Neural crest cell (in vitro differentiated cells): ENCODE measurements at places on chromosomes 6 and 20.

DNA sequence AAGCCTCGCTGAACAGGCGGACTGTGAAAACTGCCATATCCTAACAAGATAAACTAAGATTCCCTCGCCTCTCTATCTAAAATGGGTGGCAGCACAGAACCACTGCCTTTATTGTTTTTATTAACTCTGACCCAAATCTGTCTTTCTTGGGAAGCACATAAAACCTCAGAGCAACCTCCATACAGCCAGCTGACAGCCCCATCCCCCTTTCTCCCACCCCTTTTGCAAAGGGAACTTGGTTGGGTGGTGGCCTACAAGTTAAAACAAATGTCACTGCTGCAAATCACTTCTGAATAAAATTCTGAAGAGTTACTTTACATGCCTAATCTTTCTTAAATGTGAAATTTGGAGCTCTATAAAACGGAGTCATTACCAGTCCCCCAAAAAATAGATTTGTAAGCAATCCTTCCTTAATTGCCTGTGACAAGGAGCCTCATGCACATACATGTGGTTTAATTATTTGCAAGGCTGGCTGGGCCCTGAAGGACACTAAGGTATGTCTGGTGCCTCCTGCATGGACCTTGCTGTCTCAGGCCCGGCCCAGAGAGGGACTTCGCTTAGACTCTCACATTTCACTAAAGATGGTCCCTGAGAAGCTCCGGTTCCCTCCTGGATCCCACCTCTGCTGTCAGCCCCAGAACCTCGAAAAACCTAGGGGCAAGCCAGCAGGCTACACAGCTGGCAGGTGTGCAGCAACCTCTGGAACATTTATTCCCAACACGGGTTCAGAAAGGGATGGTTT, 21.7 kb downstream of the PXDC1 start:
- no peak for DNase-seq

DNA sequence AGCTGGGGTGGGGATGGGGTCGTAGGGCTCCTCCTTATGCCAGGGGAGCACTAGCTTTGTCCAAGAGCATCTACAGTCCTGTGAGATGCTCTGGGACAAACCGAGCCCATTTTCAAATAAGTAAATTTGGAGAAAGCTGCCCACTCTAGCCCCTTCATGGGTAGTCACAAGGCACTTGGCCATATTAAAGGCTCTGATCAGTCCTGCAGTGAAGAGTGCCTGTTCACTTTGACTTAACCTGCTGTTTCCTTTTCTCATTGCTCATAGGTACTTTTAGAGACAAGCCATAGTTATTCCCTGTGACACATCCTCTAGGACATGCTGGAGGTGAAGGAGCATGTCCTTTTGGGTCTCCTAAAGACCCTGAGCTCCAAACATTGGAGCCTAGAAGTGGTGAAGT, 38.4 kb downstream of the FAM110A start:
- DNase-seq, result no peak

- DNase-seq, result no peak
Observed at GRCh38 chr6:135250751-135251497, 69.8 kb downstream of the MYB start.

DNA sequence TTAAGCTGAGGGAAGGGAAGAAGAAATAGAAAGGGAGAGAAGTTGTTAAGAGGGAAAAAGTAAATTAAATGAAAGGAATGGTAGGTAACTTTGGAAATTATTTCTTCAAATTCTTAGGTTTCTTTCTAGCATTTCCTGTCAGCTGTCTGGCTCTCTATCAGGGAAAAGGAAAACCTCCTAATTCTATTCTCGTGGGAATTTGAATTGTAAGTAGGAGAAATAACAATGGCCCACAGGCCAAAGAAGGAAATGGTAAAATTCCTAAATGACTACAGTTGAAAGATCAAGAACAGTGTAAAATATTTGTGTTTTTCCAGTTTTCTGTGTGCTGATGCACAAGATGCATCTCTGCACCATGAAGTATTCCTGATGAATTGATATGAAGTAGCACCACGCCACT, 173.0 kb downstream of the IBTK start:
- no peak for DNase-seq

- DNase-seq, result no peak
Observed at GRCh38 chr6:16698162-16698533, 63.1 kb downstream of the ATXN1 start.

- DNase-seq, result no peak
Observed at GRCh38 chr6:21158873-21159272, 434.7 kb upstream of the SOX4 start.

DNA sequence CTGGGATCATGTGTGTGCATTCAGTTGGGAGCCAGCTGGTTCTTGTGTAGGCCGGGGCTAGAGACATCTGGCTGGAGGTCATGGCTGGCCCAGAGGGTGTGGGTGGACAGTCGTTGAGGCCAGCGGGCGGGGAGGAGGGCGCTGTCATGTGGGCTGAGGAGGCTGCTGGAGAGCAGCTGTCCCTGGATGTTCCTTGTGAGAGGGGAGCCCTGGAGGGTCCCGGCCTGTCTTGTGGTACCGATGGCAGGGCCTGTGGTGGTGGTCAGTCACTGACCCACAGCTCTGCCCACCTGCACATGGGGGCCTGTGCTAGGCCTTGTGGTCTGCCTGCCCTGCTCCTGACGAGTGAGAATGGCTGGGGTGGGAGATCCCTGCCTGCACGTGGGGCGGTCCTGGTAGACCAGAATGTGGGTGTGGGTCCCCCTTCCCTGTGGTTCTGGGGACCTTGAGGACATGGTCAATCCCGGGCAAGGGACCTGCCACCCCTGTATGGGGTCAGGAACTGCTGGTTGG, 1.9 kb upstream of the C20orf204 start:
- DNase-seq, result no peak

GRCh38 chr6:31871046-31871659, 7.6 kb downstream of the SLC44A4 start:
- DNase-seq, result no peak

GRCh38 chr6:44272999-44273566, 2.8 kb downstream of the TMEM151B start:
- no peak for DNase-seq

DNA sequence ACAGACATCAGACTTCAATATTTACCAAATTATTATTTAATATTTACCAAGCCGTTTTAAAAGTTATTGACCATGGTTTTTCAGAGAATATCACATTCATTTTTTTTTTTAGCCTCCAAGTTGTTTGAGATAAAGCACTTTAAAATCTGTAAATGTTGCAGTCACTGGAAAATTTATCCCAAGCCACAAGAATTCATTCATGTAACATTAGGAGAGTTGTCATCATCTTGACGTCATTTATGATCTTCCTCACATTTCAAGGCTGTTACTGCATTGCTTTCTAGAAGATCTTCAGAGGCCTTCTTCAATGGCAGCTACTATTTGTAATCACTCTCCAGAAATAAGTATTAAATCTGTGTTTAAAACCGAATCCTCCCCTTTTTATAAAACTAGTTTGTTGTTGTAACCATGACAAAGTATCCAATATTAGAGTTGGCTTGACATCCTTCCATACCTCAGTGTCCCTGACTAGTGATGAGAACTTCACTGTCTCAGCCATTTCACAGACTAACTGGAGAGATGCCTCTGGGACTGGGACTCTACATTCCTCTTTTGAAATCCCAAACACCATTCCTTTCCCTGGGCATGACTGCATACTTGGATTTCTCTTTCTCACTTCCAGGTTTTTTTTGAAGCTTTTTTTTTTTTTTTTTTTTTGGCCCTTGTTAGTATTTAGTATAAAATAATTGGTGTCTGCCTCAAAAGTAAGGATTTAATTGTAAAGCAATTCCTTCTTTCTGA, 100.1 kb downstream of the ZFAND3 start:
- DNase-seq, result no peak

DNA sequence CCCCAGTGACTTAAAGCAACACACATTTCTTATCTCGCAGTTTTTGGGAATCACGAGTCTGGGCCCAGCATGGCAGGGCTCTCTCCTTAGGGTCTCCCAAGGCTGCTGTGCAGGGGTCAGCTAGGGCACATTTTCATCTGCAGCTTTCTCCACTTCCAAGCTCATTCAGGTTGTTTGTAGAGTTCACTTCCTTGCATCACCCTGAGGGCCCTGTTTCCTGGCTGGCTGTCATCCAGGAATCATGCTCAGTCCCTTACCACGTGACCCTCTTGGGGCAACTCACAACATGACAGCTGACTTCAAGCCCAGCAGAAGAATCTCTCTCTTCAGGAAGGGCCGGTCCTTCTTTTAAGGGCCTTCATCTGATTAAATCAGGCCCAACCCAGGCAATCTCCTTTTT, 21.3 kb downstream of the SNAP25 start:
- no peak for DNase-seq

DNA sequence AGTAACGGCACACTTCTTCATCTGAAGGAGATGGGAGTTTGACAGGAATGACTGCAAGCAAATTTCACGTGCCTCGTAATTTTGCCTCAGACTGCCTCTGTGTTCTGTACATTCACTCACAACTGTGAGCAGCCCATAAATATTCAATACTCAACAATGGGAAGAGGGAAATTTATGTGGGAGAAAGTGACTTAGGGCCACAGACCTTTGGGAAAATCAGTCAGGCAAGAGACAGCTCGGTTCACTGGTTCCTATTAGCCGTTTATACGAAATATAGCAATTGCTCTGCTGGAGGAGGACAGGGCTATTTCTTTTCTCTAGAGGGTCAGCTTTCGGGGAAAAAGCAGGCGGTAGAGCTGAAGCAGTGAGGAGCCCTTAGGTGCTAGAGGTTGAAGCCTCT, 28.0 kb downstream of the OPN5 start:
- no peak for DNase-seq

GRCh38 chr20:62787866-62788265, 8.4 kb upstream of the MRGBP start:
- no peak for DNase-seq

DNA sequence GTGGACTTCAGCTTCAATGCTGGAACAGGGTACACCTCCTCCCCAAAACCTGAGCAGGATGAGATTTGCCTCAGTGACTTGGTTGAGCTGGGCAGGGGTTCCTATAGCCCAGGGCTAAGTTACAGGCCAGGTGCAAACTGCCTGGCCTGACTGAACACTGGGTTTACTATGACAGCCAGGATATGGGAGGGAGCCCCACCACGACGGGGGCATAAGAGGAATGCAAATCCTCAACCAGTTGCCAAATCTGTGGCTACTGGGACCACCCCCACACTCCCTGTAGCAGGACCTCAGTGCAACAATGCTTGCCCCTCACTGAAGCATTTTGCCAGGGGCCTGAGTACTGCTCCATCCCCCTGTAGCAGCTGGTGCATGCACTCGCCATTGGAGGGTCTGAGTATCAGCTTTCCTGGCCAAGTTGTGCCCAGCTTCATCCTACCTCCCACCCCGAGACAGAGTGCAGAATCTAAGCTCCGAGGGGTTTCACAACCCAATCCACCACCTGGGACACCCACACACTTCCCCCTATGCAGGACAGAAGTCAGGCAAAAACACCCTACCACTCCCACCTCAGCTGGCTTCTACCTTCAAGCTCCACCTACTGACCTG, 27.6 kb downstream of the TREML4 start:
- no peak for DNase-seq

GRCh38 chr6:124887872-124888580, 74.2 kb upstream of the RNF217 start:
- no peak for DNase-seq

DNA sequence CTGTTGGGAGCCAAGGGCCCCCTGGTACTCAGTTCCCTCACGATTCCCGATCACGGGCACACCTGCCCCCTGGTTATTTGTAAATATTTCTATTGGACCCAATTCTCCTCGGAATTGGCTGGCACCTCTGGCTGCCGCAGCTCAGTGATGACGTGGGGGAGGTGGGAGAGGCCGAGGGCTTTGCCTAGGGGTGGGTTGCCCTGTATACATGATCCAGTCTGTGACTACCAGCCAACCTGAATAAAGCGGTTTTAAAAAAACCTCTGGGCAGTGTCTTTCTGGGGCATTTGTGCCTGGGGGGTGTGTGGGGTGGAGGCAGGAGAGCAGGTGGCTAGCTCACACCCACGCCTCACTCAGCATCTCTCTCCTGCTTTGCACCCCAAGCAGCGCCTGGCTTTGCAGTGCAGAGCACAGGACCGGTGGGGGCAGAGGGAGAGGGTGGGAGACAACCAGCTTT, 42.2 kb downstream of the VSTM2L start:
- DNase-seq, result no peak

- no peak for DNase-seq
Observed at GRCh38 chr20:1130847-1131246, 12.4 kb downstream of the PSMF1 start.

DNA sequence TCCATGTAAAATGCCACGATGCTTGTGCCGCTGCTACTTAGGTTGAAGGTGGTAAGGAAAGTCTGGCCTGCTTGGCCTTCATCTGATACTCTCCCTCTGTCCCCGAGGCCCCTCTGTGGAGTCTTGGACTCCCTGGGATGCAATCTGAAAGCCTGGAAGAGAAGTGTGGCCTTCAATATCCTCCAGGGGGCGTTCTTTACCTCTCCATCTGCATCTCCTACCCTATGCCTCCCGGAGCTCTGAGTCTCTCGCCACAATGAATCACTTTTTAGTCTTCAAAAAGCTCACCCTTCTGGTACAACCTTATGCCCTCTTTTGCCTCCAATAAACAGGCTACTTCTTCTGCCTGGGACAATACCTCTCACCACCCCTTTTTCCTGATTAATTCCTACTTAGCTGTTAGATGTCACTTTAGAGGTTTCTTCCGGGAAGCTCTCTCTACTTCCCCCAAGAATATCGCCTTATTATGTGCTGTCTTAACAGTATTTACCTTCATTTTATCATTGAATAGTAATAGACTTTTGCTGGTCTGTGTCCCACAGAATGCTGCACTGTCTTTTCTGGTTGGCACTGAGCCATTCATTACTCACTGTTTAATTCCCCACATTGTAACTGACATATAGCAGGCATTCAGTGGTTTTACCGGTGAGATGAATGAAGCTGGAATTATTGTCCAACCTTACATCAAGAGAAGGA, 13.9 kb upstream of the ATG5 start:
- DNase-seq, result peak; percentile 52

GRCh38 chr20:47262365-47263013, 94.0 kb downstream of the ZMYND8 start:
- DNase-seq, result no peak

- no peak for DNase-seq
Observed at GRCh38 chr6:37936906-37937305, 117.4 kb downstream of the ZFAND3 start.

DNA sequence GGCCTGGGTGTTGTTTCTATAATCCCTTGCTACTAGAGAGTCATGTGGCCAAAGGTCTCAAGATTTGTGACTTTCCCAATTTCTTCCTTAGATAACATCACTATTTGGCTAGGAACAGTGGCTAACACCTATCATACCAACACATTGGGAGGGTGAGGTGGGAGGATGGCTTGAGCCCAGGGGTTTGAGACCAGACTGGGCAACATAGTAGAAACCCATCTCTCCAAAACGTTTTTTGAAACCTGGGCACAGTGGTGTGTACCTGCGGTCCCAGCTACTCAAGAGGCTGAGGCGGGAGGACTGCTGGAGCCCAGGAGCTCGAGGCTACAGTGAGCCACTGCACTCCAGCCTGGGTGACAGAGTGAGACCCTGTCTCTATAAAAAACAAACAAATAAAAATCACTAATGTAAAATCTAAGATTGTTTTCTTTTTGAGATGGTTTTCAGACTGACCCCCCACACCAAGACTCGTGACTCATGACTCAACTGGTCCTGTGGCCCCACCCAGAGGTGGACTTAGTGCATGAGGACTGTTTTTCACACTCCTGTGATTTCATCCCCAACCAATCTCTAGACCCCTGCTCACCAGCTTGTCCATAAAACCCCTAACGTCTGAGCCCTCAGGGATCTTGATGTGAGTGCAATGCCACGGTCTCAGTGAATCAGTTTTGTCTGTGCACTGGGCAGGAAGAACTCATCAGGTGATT, 48.3 kb upstream of the KIF16B start:
- no peak for DNase-seq

GRCh38 chr6:106614592-106615257, 14.6 kb downstream of the RTN4IP1 start:
- DNase-seq, result no peak
